ENCODE measurements at places on chromosomes 2 and 18.

DNA sequence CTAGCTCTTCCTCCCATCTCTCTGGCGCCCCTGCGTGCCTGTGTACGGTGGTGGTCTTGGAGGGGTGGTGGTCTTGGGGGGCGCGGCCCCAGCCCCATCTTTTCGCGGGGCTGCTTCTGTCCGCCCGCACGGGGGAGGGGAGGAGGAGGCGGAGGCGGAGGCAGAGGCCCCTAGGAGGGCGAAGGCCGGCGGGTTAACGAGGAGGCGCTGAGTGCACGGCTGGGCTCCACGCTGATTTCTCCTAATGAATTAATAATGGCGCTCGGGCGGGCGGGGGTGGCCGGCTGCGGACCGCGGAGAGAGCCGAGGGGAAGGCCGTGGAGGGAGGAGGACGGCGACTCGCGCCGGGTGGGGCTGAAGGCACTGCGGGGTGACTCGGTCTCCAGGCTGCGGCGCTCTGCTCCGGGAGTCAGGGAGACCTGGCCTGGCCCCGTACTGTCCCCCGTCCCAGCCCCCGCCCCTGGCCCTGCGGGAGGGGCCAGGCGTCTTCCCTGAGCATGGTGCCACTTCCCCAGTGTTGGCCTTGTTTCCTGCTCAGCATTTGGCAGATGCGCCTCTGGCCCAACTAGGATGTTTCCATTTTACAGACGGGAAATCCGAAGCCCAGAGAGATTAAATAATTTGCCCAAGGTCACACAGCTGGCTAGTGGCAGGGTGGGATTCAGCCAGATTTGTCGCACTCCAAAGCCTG is 6.0 kb downstream of the GAREM2 start:
- DNase-seq, result no peak

GRCh38 chr18:8912348-8913326 is 189.9 kb upstream of the NDUFV2 start:
- DNase-seq, result no peak

DNA sequence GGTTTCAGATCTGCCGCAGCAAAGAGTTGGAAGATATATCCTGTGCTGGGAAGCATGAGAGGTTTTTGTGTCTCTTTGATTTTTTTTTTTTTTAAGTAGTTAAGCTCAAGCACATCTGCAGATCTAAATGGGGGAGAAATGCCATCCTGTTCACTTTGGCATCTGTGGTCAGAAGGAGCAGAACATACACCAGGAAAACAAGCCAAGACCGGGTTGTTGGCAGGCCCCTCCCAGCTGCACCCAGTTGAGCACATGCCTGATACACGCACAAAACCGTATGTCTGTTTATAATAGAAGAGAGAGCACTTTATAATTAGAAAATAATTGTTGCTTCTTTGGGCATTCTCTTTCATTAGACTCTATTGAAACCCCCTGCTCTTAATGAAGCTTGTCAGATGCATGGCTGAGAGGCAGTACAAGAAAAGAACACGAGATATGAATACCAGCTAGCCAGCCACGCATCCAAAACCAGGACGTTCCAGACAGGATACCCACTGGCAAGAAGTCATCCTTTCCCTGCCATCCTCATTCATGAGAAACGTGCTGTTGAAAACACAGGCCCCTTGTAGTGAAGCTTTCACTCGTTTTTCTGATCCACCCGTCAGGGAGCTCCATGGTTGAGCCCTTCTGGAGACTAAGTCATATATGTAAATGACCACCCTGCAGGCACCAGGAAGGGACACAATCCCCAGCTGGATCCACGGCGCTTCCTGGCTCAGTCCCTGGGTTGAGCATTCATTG is 152.2 kb downstream of the ALPK2 start:
- no peak for DNase-seq

GRCh38 chr2:7969756-7970515 is 711.9 kb upstream of the ID2 start:
- DNase-seq, result no peak

- no peak for DNase-seq
These were observed 41.1 kb downstream of the STK17B start for GRCh38 chr2:196130039-196130825.

GRCh38 chr18:36745219-36745975 is 83.4 kb downstream of the TPGS2 start:
- no peak for DNase-seq

DNA sequence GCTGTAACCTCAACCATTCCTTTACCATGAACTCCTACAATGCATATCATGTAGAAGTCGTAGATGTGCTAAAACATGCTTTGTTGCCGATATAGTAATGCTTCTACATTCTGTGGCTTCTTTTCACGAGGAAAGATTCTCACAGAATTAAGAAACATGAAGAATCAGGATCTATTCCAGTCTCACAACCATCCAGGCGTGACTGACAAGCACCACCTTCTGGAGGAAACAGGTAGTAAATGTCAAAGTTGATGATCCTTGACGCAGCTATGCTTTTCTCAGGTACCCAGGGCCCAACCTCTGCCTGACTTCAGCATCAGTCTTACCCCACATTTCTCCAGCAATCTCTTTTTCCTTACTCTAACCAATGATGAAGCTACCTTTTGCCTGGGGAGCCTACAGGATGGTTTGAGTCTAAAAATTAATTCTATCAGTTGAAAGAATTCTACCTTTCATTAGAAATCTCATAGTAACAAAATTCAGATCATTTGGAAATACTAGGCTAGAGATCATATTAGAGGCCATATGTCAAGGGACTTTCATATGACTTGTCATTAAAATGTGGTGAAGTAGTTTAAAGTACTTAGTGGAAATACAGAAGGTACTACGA is 123.3 kb upstream of the RND3 start:
- no peak for DNase-seq

DNA sequence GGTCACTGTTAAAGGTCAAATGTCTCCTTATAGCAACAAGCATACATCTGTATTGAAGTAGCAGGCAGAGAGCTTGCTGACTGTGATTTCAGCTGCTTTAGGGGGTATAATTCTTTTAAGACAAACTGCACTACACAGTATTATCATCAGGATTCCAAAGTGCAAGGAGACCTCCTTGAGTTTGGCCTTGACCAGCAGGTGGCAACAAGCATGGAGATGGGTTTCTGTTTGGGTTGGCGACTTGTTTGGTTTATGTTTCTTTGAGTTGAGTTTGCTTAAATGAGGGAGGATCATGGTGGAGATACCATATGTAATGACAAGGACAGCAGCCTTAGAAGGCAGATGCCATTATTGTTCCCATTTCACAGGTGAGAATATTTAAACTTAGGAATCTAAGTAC is 681.0 kb upstream of the ID2 start:
- DNase-seq, result no peak

GRCh38 chr2:241564596-241565410 is 6.3 kb downstream of the BOK start:
- DNase-seq, result peak; percentile 58

GRCh38 chr18:73545472-73545871 is 602.2 kb downstream of the FBXO15 start:
- DNase-seq, result no peak

GRCh38 chr2:239305222-239305575 is 95.6 kb downstream of the HDAC4 start:
- DNase-seq, result peak; percentile 58

GRCh38 chr2:54310311-54310710 is 54.3 kb upstream of the TSPYL6 start:
- DNase-seq, result no peak

DNA sequence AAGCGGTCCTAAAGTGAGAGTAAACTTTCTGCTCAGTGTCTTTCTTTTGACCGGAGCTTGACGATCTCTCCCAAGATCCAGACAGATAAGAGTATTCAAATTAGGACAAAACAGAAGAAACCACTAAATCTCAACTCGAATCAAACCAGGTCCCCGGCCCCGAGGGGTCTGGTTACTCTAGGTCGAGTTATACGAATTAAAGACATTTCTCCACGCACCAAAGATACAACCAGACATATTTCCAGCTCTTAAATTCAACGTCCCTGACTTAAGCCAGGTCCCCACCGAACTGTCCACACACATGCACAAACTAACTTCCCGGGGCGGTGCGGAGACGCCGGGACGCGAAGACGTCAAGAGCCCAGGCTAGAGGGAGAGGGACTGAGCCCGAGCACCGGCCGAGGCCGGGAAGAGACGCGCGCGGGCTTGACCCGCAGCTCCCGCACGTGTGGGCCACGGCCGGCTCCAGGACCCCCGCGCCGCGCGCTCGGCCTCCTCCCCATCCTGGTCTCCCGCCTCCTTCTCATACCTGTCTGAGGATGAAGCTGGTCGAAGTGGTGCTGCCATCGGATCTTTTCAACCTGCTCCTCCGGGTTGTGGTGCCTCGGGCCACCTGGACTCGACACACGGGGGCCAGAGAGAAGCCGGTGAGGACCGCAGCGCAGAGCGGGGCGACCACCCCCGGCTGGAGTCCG is 896 bp downstream of the CACNB4 start:
- peak; percentile 64 for DNase-seq

DNA sequence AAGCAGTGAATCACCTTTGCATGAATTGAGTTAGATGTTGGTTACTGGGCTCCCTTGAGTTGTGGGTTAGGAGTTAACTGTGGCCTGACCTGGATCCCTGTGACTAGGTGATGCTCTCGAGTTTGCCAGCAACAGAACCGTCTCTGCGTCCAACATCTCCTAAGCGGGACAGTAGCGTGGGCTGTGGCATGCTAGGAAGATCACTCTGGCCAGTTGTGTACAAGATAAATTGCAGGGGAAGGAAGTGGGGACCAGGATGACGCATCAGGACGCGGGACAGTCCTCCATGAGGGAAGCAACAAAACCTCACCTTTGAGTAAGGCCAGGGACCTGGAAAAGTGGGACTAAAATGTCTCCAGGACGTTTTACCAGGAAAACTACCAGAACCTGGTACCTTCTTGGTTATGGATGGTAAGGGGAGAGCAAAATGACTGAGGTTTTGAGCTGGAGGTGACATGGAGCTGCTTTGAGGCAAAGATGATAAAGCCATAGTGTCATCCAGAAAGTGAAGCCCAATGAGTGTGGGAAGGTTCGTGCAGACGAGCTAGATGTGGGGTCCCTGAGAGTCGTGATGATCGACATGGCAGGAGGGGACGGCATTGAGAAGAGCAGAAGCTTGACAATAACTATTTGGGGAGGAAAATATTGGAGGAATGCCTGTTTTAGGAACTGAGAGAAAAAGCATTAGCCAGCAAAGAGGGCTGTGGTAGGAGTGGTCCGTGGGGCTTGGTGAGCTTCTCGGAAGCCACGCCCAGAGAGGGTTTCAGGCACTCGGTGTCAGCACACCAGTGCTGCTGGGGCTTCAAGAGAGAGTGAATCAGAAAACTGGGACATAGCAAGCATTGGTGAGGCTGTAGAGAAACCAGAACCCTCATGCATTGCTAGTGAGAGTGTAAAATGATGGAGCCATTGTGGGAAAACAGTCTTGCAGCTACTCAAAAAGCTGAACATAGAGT is 95.1 kb downstream of the SMAD7 start:
- DNase-seq, result no peak

- no peak for DNase-seq
These were observed 4.0 kb downstream of the MOCOS start for GRCh38 chr18:36191286-36191685.
